CD4-positive, alpha-beta T cell (primary cell): ENCODE measurements at places on chromosomes 5 and 9. TPM values are rescaled to one million over a fixed set of nuclear protein-coding genes. Genes with fewer than 3 reads are reported as not detected.

GRCh38 chr9:126233913-126234525 lies 92.6 kb upstream of the MVB12B start:
- no peak for DNase-seq

DNA sequence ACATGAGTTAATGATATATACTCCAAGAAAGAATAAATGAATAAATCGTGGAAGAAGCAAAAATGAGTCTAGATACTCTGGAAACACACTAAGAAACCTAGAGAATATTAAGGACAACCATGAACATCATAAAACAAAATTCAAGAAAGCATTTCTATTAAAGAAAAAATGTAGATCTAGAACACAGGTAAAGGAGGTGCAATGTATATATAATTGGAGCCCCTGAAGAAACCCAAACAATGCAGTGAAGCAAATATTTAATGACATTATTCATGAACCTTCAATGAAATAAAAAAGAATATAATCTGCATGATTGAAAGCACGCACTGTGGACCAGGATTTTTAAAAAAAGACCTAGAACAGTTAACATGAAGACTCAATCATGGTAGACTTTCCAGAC lies 150.1 kb downstream of the ATPSCKMT start:
- DNase-seq = no peak

GRCh38 chr5:141508798-141509611 lies 20.1 kb downstream of the PCDHGC5 start:
- no peak for DNase-seq

GRCh38 chr9:5579881-5580280 lies 49.0 kb upstream of the RIC1 start:
- no peak for DNase-seq

DNA sequence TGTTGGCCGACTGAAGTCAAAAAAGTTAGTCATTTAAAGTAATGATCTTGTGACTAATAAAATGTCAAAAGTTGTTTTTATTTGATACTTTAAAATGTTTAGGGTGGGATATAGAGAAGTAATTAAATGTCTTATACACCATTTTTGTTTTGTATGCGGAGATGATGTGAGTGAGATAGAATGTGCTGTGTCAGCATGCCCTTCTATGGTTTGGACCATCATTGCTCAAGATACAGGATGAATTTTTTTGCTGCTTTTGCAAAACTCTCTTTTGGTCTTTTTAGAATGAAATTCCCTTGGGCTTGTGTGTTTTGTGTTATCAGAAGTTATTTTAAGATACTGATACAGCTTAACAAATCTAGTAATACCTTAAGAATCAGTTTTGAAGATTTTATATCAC lies 12.5 kb downstream of the SRFBP1 start:
- DNase-seq = no peak

Gene RLN2
- total RNA-seq = 0.88 TPM

Gene CCDC171
- 0.49 TPM for total RNA-seq

Gene NAIP
- total RNA-seq = 6.8 TPM

Gene HRCT1
- not detected for total RNA-seq

Gene FSD1L
- total RNA-seq = 0.38 TPM
